Stomach (tissue), 19 donors: ENCODE measurements at places on chromosomes 12 and 14. TPM values are rescaled to one million over a fixed set of nuclear protein-coding genes. Genes with fewer than 3 reads are reported as not detected.

The KLRF1 gene
- polyA plus RNA-seq: 3.2 TPM

The SSPN gene
- polyA plus RNA-seq: 1.8 TPM

The PTGR2 gene
- 4.7 TPM for polyA plus RNA-seq

GRCh38 chr12:44334347-44334746 lies 498.5 kb downstream of the TMEM117 start:
- DNase-seq: no peak

GRCh38 chr12:108570743-108571608 lies 8.6 kb downstream of the ISCU start:
- DNase-seq: peak; percentile 57

- no peak for DNase-seq
Measured at GRCh38 chr12:50546441-50547318, 41.9 kb downstream of the DIP2B start.

DNA sequence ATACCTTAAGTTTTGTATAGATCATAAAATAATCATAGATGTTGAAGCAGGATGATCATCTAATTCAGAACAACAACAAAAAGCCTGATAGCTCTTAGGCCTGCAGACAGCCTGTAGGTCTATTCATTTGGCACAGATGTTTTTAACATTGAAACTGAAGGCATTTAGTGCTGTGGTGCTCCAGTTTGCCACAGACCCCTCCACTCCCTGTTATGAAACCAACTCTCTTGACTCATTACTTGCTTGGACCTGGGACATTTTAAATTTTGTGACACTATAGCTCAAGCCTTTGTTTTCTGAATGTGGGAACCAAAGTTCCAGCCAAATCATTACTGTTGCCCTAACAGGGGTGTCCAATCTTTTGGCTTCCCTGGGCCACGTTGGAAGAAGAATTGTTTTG lies 9.1 kb downstream of the PRKCH start:
- DNase-seq: no peak

GRCh38 chr14:65879248-65880009 lies 466.9 kb downstream of the FUT8 start:
- DNase-seq: no peak

DNA sequence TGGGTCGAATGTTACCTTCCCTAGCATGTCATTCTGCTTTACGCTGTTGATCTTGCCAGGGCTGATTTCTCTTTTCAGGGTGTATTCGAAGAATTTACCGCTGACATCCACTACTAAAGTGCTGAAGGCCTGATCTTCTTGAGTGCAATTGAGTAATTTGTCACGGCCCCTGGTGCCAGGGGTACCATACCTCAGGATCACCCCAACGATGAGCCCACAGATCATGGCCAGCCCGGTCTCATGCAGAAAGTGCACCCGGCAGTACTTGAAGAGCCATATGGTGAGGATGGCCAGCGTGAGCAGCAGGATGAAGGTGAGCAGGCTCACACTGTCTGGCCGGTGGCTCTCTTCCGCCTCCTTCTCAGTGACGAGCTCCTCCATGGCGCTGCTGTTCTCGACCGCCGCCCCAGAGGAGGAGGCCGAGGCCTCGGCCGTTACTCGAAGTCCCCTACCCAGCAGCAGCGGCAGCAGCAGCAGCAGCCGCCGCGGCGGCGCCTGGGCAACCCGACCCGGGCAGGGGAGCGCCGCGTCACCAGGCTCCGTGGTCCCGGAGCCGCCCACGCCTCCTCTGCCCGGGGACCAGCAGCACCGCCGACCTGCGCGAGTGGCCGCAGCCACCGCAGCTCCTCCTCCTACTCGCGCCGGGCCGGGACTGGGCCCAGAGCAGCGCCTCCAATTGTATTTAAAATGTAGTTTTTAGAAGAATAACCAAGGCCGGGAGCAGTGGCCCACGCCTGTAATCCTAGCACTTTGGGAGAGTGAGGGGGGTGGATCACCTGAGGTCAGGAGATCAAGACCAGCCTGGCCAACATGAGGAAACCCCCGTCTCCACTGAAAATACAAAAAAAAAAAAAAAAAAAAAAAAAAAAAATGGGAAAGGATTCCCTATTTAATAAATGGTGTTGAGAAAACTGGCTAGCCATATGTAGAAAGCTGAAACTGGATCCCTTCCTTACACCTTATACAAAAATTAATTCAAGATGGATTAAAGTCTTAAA lies 58.5 kb upstream of the TMPO start:
- DNase-seq: peak; percentile 84

- no peak for DNase-seq
Measured at GRCh38 chr12:111975161-111975931, 37.6 kb downstream of the TMEM116 start.
